T-helper 17 cell (primary cell): ENCODE measurements at places on chromosomes 13 and 19.

DNA sequence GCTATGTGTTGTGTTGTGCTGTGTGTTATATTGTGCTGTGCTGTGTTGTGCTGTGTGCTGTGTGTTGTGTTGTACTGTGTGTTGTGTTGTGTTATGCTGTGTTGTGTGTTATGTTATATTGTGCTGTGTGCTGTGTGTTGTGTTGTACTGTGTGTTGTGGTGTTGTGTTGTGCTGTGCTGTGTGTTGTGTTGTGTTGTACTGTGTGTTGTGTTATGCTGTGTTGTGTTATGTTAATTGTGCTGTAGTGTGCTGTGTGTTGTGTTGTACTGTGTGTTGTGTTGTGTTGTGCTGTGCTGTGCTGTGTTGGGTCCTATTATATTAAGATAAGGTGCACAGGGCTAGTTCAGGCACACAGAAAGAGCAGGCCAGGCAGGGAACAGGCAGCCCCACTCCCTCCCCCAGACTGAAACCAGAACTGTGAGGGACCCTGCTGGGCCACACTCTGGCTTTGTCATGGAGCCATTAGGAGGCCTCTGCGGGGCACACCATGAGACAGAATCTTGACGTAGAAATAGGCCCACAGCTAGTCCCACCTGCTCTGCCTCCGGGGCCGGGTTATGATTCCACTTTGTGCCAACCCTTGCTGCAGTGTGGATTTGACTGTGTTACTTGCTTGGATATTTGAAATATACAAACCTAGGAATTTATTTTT lies 12.1 kb downstream of the SOX1 start:
- H3K36me3 ChIP-seq: no peaks in the 10 kb centered on the region
- no peak for DNase-seq
- H3K4me1 ChIP-seq: peaks cover under 1% of the 10 kb centered on the region
- H3K4me3 ChIP-seq: no peak overlapping the region
- peaks cover 33% of the 10 kb centered on the region for H3K27me3 ChIP-seq

- H3K27ac ChIP-seq: peak within 1 kb of the TSS; percentile 100
- H3K36me3 ChIP-seq: peaks cover 8% of the 10 kb centered on the region
- H3K27me3 ChIP-seq: no peaks in the 10 kb centered on the region
- peak within 1 kb of the TSS; percentile 100 for H3K4me3 ChIP-seq
- DNase-seq: peak; percentile 99
These were observed at the start of gene RPS16 for GRCh38 chr19:39435499-39436349. Gene RPS16, minus strand, starts transcription at chr19:39435949. Its CDS starts 54 bp downstream, at chr19:39435895.

GRCh38 chr13:99895444-99896368 lies 75.9 kb downstream of the ZIC5 start:
- peak overlapping the region; percentile 89 for H3K4me3 ChIP-seq
- H3K27me3 ChIP-seq: peaks cover 47% of the 10 kb centered on the region
- no peaks in the 10 kb centered on the region for H3K36me3 ChIP-seq
- H3K4me1 ChIP-seq: peaks cover 15% of the 10 kb centered on the region
- no peak for DNase-seq
- H3K27ac ChIP-seq: no peak overlapping the region

DNA sequence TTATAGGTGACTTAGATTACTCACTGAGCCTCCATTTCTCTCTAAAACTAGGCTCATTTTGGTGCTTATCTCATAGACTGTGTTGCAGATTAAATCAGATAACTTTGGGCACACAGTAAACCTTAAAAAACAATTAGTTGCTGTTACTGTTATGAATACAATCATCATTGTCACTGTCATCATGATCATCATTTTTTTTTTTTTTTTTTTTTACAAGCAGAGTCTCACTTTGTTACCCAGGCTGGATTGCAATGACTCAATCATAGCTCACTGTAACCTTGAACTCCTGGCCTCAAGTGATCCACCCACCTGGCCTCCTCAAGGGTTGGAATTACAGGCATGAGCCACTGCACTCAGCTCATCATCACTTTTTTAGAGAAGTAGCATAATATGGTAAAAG lies 60.0 kb downstream of the VWA8 start:
- no peak overlapping the region for H3K4me3 ChIP-seq
- peaks cover 11% of the 10 kb centered on the region for H3K4me1 ChIP-seq
- H3K27me3 ChIP-seq: no peaks in the 10 kb centered on the region
- no peak for DNase-seq

GRCh38 chr19:6066661-6067646 lies 43.3 kb downstream of the RFX2 start:
- H3K27ac ChIP-seq: peak overlapping the region; percentile 77
- peak overlapping the region; percentile 69 for H3K4me3 ChIP-seq
- peak; percentile 49 for DNase-seq

DNA sequence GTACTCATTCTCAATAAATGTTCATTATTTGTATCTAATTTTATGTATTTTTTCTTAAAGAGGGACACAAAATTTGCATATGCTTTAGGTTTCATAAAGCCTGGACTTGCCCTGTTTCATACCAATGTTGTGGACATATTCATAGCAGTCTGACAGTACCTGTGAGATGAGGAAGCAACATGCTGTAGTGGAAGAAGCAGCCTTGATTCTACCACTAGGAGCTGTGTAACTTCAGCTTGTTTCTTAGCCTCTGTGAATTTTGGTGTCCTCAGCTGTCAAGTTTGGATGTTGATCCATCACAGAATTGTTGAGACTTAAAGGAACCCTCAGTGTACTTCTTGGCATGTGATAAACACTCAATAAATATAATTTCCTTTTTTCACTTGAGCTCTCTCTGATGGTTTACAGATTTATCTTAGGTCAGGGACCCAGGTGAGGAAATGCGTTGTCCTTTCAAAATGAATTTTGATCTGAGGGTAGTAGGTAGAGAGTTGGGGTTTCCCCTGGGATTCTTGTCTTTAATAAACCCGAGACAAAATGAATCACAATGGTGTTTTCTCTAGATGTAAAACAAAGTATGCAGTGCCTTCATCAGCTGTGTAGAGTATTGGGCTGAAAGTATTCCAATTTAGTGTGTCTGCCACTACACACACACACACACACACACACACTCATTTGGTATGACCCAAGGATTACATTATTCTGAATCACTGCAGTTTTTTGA lies 152.1 kb downstream of the KCNRG start:
- no peaks in the 10 kb centered on the region for H3K36me3 ChIP-seq
- H3K4me3 ChIP-seq: no peak overlapping the region
- DNase-seq: no peak
- no peak overlapping the region for H3K27ac ChIP-seq
- peaks cover under 1% of the 10 kb centered on the region for H3K4me1 ChIP-seq

DNA sequence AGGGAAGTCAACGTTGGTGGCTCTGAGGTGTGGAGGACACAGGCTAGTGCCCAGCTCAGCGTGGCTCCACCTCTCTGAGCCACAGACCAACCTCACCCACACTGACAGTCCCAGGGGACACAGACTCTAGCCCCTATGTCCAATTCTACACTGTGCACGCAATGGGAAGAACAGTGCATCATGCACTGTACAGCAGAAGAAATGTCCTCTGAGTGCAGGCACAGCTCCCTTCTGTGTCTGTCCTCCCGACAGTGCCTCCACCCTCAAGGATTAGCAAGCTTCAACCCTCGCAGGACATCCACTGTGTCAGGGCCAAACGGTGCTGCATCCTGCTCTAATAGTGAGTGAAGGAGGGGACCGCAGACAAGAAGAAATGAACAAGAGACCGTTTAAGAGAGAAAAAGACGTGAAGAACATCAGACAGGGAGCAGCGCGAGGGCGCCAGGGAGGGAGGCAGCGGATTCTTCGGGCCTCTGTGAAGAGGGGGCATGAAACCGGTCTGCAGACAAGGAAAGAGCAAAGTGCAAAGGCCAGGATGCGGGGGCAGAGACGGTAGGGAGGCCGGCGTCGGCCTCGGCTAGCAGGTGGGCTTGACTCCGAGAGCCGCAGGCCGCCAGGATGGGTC lies 681 bp downstream of the ZNF837 start:
- H3K4me1 ChIP-seq: peaks cover 18% of the 10 kb centered on the region
- H3K36me3 ChIP-seq: no peaks in the 10 kb centered on the region
- peak overlapping the region; percentile 98 for H3K4me3 ChIP-seq
- DNase-seq: no peak
- no peaks in the 10 kb centered on the region for H3K27me3 ChIP-seq
- H3K27ac ChIP-seq: peak overlapping the region; percentile 97

DNA sequence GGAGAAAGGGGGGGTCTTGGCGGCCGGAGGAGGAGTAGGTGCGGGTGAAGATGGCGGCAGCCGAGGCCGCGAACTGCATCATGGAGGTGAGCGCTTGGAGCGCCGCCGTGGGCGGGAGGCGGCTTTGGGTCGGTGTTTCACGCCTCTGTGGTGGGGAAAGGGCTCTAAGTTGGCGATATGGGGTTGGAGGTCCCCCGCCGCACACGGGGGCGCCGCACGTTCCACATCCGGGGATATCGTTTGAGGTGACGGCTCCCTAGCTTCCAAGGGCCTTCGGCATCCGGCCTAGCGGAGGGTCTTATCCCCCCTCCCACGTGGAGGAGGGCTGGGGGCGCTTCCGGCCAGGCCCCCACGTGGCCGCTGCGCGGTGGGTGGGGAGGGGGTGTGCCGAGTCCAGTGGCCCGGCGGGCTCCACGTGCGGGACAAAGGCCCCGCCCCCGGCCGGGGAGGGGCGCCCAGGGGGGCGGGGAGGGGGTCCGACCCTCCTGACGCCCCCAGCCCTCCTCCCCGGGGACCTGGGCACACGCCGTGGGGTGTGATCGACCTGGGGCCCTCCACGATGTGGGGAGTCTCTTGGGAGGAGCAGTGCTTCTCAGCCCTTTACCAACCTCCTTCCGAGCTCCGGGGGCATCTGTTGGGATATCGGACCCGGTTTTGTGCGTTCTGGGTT lies at the start of gene PRMT1:
TSS of gene PRMT1 (plus strand) at position 41 of the 670 bp plus-strand sequence. CDS start at position 51, 10 bp downstream.
- peak within 1 kb of the TSS; percentile 100 for H3K4me3 ChIP-seq
- H3K36me3 ChIP-seq: peaks cover 2% of the 10 kb centered on the region
- no peaks in the 10 kb centered on the region for H3K27me3 ChIP-seq
- peak; percentile 51 for DNase-seq

GRCh38 chr13:80374901-80375300 lies 34.0 kb upstream of the SPRY2 start:
- no peak for DNase-seq
- no peaks in the 10 kb centered on the region for H3K36me3 ChIP-seq
- no peaks in the 10 kb centered on the region for H3K27me3 ChIP-seq
- no peaks in the 10 kb centered on the region for H3K4me1 ChIP-seq
- H3K4me3 ChIP-seq: no peak overlapping the region

GRCh38 chr13:113272701-113273181 lies 24.3 kb upstream of the LAMP1 start:
- no peak overlapping the region for H3K27ac ChIP-seq
- H3K36me3 ChIP-seq: peaks cover 2% of the 10 kb centered on the region
- DNase-seq: no peak
- H3K27me3 ChIP-seq: peaks cover 5% of the 10 kb centered on the region
- H3K4me3 ChIP-seq: no peak overlapping the region

GRCh38 chr19:4087787-4088679 lies 21.3 kb upstream of the ZBTB7A start:
- H3K4me3 ChIP-seq: peak overlapping the region; percentile 82
- no peak for DNase-seq
- no peaks in the 10 kb centered on the region for H3K36me3 ChIP-seq
- H3K4me1 ChIP-seq: peaks cover 33% of the 10 kb centered on the region

- no peak for DNase-seq
- no peak overlapping the region for H3K27ac ChIP-seq
- no peaks in the 10 kb centered on the region for H3K4me1 ChIP-seq
These were observed 41.5 kb upstream of the TSHZ3 start for GRCh38 chr19:31390711-31391110.

GRCh38 chr13:65532231-65532630 lies 1697.9 kb downstream of the PCDH9 start:
- H3K4me1 ChIP-seq: no peaks in the 10 kb centered on the region
- H3K4me3 ChIP-seq: no peak overlapping the region
- DNase-seq: no peak
- H3K36me3 ChIP-seq: no peaks in the 10 kb centered on the region
- no peaks in the 10 kb centered on the region for H3K27me3 ChIP-seq

- H3K36me3 ChIP-seq: peaks cover 2% of the 10 kb centered on the region
- peak overlapping the region; percentile 97 for H3K27ac ChIP-seq
- H3K27me3 ChIP-seq: peaks cover 6% of the 10 kb centered on the region
- DNase-seq: no peak
These were observed 5.8 kb upstream of the TLE2 start for GRCh38 chr19:3034656-3035541.

DNA sequence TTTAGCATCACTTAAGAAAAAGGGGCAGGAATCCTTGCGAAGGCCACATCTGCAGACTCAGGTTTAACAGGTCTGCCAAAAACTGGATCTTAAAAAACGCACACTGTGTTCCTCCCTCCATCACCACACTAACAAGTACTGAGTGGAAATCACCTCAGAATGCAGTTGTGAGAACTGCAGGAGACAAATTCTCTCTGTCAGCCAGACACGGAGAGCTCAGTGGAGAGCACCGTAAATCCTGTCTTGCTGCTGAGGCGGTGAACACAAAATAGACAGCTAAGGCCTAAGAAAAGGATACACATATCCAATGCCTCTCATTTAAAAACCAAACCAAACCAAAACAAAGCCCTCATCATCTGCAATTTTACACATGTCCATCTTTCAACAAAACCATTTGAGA lies 1287.6 kb downstream of the EFNB2 start:
- peaks cover 6% of the 10 kb centered on the region for H3K27me3 ChIP-seq
- no peak overlapping the region for H3K4me3 ChIP-seq
- no peak for DNase-seq
- no peak overlapping the region for H3K27ac ChIP-seq
- no peaks in the 10 kb centered on the region for H3K36me3 ChIP-seq
- H3K4me1 ChIP-seq: no peaks in the 10 kb centered on the region

- no peak overlapping the region for H3K4me3 ChIP-seq
- H3K27me3 ChIP-seq: no peaks in the 10 kb centered on the region
- H3K27ac ChIP-seq: no peak overlapping the region
- DNase-seq: no peak
- no peaks in the 10 kb centered on the region for H3K36me3 ChIP-seq
These were observed 384.4 kb upstream of the TSHZ3 start for GRCh38 chr19:31733591-31733990.

GRCh38 chr13:102679449-102680132 lies 15.3 kb downstream of the METTL21C start:
- no peaks in the 10 kb centered on the region for H3K27me3 ChIP-seq
- H3K4me1 ChIP-seq: peaks cover 22% of the 10 kb centered on the region
- peaks cover 7% of the 10 kb centered on the region for H3K36me3 ChIP-seq
- peak overlapping the region; percentile 47 for H3K27ac ChIP-seq
- no peak overlapping the region for H3K4me3 ChIP-seq
- DNase-seq: no peak

- H3K36me3 ChIP-seq: peaks cover 2% of the 10 kb centered on the region
- H3K27ac ChIP-seq: peak overlapping the region; percentile 78
- H3K4me3 ChIP-seq: peak overlapping the region; percentile 59
- H3K27me3 ChIP-seq: no peaks in the 10 kb centered on the region
These were observed 879 bp upstream of the FCGBP start for GRCh38 chr19:39935364-39935661.

- H3K27ac ChIP-seq: no peak overlapping the region
- no peaks in the 10 kb centered on the region for H3K27me3 ChIP-seq
- H3K4me3 ChIP-seq: no peak overlapping the region
These were observed 11.6 kb downstream of the ADPRHL1 start for GRCh38 chr13:113441661-113442060.

DNA sequence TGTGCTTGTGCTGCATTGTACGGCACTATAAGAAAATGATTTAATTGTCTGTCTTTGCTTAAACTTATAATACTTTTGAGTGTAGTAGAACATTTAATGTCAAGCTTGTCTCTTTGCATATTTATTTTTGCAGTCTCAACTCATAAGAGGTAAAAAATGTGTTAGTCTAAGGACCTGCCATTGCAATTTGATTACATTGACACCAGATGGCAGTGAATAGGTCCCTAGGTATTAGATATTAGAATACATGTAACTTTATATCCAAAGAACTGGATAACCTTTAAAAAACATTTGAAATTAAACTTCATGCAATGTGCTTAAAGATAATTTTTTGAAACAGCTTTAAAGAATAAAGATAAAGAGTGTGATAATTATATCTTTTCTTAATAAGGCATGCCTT lies 1421.3 kb downstream of the OLFM4 start:
- no peak overlapping the region for H3K4me3 ChIP-seq
- H3K36me3 ChIP-seq: no peaks in the 10 kb centered on the region
- H3K4me1 ChIP-seq: no peaks in the 10 kb centered on the region
- H3K27me3 ChIP-seq: no peaks in the 10 kb centered on the region
- no peak for DNase-seq
